ENCODE measurements at places on chromosomes 4 and X.

GRCh38 chr4:148089624-148090023 is 352.6 kb downstream of the NR3C2 start:
- no peak for DNase-seq

DNA sequence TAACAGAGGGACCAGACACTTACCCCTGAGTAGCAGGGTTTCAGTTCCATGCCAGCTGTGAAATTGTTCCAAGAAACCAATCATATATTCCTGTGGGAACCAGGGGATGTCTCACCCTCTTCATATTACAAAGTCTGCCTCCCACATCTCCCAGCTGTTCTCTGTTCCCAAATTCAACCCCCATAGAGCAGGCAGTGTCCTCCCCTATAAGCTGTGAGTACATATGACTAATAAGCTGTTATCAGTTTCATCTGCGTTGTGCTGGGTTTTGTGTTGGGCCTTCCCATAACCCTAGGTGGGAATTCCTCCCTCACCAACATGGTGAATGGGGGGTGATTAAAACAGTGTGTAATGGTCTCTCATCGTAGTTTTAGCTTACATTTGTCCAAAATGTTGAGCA is 41.0 kb downstream of the CEP44 start:
- no peak for DNase-seq

GRCh38 chr4:33073811-33074210 is 2353.6 kb downstream of the PCDH7 start:
- DNase-seq: no peak

DNA sequence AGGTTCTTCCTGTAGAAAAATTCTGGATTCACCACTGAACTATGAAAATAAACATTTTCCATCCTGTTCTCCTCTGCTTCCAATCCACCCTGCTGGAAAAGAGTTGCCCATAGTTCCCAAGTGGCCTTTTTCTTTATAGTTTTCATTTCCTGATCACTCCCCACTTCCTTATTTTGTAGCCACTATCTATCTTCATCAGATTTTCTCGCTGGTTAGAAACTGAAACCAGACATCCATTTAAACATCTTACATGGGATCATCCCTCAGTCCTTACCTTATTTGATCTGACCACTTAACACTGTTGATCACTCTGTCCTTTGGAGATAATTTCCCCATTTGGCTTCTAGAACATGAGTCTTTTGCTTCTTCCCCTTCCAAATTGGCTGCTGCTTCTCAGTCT is 42.2 kb upstream of the SCOC start:
- no peak for DNase-seq

- no peak for DNase-seq
Observed at GRCh38 chr4:53991821-53992220, 72.6 kb downstream of the CHIC2 start.

DNA sequence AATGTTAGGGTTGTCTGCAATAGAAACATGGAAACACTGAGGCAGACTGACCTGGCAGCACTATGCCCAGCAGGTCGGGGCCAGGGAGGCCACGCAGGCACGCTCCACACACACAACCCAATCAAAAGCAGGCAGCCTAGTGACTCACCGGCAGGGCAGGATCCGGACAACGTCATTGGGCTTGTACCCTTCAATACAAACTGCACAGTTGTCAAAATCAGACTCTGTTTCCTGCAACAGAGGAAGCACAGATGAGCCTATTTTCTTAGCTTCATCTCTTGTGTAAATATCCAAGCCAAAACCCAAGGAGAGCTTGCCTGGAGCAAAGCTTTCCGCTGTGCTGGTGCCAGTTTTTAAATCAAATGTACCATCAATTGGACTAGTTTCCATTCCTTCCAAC is 185.8 kb downstream of the RNF150 start:
- no peak for DNase-seq
